Airway epithelial cell (primary cell): ENCODE measurements at places on chromosomes 4 and X. TPM values are rescaled to one million over a fixed set of nuclear protein-coding genes. Genes with fewer than 3 reads are reported as not detected.

Gene ITM2A
- total RNA-seq, result 0.42 TPM in 1 of 2 replicates, not detected in the other

Gene UBE2A
- total RNA-seq, result 28.6 and 28.9 TPM in 2 replicates

Gene CSN1S1
- total RNA-seq, result not detected in 2 replicates

Gene HPGDS
- total RNA-seq, result not detected in 2 replicates

Gene ARHGAP36
- total RNA-seq, result not detected in 2 replicates

Gene SHROOM3
- total RNA-seq, result 16.8 and 22.2 TPM in 2 replicates

Gene VCX3A
- total RNA-seq, result not detected in 2 replicates

Gene CFI
- 0.21 TPM in 1 of 2 replicates, not detected in the other for total RNA-seq

Gene TAF7L
- not detected in 2 replicates for total RNA-seq

Gene MTNR1A
- total RNA-seq, result 0.21 TPM in 1 of 2 replicates, not detected in the other

Gene SOWAHD
- total RNA-seq, result 0.07 and 0.19 TPM in 2 replicates

Gene MPP1
- 0.46 and 2.5 TPM in 2 replicates for total RNA-seq

Gene DSPP
- not detected in 2 replicates for total RNA-seq

Gene CFAP299
- total RNA-seq, result not detected in 2 replicates

Gene NSUN7
- total RNA-seq, result 1.0 and 1.5 TPM in 2 replicates

Gene DOK7
- 3.4 and 3.6 TPM in 2 replicates for total RNA-seq

Gene PRKX
- total RNA-seq, result 14.9 and 28.3 TPM in 2 replicates

Gene RIPPLY1
- total RNA-seq, result not detected in 2 replicates

Gene SPANXC
- total RNA-seq, result not detected in 2 replicates

Gene GPR101
- not detected in 2 replicates for total RNA-seq

Gene GSPT2
- 2.0 and 3.3 TPM in 2 replicates for total RNA-seq

Gene EVC
- 5.5 and 11.4 TPM in 2 replicates for total RNA-seq

Gene KLHL13
- total RNA-seq, result 8.1 and 11.5 TPM in 2 replicates

Gene GPR173
- total RNA-seq, result 0.28 TPM in 2 replicates

Gene EVC2
- 2.8 and 3.5 TPM in 2 replicates for total RNA-seq

Gene MTTP
- total RNA-seq, result 0.28 TPM in 2 replicates

Gene CXorf51B
- total RNA-seq, result not detected in 2 replicates

Gene CCDC120
- total RNA-seq, result 6.3 and 11.5 TPM in 2 replicates

Gene PPEF2
- total RNA-seq, result not detected in 2 replicates
